ENCODE measurements at places on chromosomes 7 and 10.

DNA sequence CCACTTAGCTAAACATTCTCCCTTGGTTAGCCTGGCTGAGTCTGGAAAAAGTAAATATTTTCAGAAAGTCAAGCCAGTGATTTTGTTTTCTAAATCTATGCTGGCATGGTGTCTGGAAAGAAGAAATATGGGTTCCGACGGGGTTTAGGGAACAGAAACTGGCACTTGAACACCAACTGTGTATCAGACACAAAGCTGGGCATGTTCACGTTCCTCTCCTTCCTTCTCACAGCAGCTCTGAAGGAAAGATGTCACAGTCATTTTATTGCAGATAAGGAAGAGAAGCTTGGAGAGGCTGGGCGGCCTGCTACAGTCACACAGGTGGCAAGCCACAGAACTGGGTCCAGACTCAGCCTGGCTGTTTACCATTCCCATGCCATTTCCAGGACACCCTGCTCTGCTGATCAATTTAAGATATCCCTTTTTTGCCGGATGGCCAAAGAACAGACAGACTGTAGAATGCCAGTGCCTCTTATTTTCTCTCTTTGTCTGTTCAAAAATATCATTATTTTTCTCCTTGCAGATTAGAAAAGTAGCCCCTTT is 118.8 kb downstream of the HERPUD2 start:
- DNase-seq: no peak

DNA sequence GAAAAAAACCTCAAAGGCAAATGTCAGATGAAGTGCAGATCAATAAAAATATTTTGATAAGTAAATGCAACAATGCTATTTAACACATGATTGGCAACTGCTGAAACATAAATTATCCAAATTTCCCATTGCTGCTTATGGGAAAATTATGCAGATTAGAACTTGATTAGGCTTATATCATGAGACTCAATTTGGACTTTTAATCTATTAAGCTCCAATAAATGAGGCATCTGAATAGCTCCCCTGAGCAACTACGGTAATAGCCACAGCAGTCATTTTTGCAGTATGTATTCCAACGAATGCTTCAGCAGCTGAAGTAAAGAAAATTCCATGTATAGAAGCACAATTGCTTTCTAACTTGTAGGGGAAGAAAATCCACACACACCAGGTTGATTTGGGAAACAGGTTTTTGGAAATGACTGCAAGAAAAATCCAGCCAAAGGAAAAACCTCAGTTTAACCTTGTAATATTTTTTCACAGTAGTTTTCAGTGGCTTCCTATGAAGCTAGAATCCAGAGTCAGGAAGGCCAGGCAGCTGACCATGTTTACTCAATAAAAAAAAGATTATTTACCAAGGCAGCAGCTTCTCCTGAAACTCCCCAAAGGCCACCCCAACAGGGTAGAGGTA is 716.1 kb downstream of the KCNMA1 start:
- DNase-seq: no peak

- DNase-seq: no peak
These were observed 542.9 kb upstream of the GALNT17 start for GRCh38 chr7:70589010-70589409.

GRCh38 chr10:49138361-49138891 is 4.6 kb upstream of the FAM170B start:
- DNase-seq: no peak

DNA sequence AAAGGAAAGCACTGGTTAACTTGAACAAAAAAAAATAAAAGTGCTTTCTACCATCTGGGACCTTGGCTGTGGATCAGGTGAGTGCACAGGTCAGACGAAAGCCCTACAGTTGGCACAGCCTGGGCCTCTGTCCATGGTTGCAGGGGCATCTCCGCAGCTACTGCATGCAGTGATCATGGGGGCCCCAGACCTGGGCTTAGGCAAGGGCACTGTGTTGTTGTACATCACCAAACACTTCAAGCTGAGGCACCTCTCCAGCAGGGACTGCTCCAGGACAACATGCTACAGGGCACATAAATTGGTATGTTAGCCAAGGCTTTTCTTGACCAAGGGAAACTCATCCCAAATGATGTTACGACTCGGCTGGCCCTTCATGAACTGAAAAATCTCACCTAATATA is 23.5 kb downstream of the KLHL7 start:
- DNase-seq: no peak

GRCh38 chr10:71671994-71672946 is 47.3 kb downstream of the C10orf105 start:
- no peak for DNase-seq

DNA sequence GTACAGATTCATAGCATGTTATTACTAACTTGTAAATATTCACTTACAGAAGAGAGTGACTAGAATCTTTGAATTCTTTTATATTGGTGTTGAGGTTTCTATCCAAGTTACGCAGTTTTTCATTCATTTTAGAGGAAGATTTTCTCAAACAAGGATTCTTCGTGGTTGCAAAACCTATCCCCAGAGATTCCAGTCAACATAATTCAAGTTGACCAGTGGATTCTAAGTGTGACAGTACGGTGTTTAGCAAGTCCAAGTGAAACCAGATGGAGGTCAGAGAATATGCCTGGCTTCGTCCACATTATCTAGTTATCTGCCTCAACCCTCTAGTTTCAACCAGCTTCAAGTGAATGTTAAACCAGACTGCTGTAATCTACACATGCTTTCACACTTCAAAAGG is 131.9 kb downstream of the SDK1 start:
- no peak for DNase-seq

DNA sequence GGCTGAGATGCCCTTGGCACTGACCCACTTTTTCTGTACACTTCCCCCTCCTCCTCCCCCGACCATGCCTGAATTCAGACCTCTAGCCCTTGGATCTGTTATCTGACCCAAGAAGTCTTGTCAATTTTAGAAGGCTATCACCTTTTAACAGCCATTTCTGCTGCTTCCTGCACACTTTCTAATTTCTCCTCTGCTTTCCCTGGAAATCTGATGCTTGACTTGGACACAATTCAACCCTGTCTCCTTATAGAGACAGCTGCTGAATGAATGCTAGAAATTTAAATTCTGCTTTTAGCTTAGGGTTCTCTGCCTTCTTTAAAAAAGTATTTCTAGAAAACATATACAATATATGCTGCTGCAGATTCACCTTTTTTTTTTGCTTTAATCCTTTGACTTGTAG is 417.9 kb upstream of the KLF6 start:
- no peak for DNase-seq

DNA sequence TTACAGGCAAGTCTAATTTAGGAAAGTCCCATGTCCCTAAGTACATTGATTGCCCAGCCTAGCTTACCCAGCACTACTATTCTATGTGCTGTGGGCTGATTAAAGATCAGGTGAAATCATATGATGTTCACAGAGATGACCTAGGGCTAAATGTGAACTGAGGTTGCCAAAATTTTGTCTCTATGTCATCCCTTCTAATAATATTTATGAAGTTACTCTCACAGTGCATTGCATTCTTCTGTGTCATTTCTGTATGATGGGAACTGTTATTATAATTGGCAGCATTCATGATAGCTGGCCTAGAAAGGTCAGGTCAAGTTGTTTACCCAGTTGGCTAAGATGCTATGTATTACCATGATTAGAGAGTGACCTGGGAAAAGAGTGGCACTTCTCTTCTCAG is 2.8 kb upstream of the PDK4 start:
- no peak for DNase-seq

DNA sequence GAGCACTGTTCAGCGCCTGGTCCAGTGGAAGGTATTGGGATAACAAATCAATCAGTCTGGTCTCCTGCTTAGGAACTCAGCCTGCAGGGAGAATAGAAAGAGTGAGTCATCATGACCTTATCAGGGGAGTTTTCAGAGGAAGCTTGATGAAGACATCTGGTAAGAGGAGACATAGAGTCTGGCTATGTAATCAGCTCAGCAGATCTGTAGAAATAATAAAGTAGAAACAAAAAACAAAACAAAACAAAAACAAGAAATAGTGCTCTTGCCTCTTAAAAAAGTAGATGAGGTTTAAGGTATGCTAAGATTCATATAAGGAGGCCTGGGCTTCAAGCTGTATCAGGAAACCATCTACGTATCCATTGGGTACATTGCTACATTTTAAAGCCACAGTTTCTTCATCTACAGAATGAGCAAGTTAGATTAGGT is 14.4 kb downstream of the TAS2R41 start:
- DNase-seq: no peak

- DNase-seq: no peak
These were observed 69.7 kb downstream of the CD36 start for GRCh38 chr7:80708123-80708522.

DNA sequence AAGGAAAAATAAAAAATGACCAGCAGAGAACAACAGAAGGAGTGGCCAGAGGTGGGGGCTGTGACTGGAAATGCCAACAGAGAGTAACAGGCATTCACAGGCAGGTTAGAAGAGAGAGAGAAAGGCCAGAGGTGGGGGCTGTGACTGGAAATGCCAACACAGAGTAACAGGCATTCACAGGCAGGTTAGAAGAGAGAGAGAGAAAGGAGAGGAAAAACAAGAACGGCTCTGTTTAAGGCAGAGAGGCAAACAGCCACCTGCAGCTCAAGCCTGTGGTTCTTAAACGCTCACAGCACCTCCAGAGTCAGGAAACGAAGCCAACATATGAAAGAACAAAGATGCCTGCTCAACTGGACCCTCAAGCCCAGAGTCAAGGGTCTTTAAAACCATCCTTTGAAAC is 39.5 kb upstream of the DGKI start:
- no peak for DNase-seq

DNA sequence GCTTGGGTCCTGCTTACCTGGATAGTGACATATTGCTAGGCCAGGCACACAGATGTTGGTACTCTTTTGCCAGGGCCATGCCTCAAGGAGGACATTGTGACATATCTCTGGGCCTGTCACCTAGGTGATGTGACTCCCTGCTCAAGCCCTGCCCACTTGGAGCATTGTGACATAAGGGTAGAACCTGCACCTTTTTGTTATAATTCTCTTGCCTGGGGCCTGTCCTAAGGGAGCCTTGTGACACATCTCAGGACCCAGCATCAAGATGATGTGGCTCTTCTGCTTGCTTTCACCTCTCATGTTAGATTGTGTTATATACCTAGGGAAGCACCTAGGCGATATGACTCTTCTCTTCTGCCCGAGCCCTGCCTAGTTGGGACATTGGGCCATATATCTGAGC is 57.4 kb downstream of the ZNF736 start:
- no peak for DNase-seq

DNA sequence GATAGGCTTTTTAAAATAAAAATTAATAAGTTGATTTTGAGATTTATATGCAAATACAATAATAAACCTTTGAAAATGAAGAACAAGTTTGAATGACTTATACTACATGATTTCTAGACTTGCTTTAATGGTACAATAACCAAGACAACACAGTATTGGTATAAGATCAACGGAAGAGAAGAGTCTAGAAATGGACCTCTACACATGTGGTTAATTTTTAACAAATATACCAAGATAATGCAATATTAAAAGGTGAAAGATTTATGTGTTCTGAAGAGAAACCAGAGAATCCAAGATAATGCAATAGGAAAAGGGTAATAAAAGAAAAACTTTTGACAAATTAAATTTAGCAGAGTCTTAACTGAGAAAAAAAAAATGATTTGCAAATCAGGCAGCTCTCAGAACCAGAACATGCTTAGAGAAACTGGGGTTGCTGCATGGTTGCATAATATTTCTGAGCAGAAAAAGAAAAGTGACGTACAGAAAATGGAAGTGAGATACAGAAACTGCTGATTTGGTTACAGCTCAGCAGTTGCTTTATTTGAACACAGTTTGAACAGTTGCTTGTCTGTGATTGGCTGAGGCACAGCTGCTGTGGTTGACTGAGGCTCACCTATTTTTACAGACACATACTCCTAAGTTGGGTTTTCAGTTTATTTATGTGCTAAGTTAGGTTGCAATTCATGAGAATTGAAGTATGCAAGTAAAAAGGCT is 365.9 kb downstream of the CRPPA start:
- no peak for DNase-seq

GRCh38 chr10:99331207-99331803 is 2.1 kb downstream of the CNNM1 start:
- no peak for DNase-seq

DNA sequence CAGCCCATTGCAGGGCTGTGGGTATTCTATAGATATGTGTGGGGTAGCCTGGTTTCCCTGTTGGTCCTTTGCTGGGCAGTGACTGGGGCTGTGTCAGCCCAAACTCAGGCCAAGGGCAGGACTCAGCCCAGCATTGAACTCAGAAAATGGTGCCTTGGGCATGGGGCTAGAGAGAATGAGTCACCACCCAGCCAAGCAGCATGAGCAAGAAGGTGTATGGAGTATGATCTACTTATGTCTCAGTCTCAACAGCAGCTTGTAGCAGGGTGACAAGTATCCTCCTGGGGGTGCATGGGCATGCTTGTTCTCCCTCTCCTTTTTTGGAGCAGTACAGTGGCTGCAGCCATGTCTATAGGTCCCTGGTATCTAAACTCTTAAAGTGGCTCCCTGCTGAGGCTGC is 32.0 kb downstream of the STK31 start:
- DNase-seq: no peak

DNA sequence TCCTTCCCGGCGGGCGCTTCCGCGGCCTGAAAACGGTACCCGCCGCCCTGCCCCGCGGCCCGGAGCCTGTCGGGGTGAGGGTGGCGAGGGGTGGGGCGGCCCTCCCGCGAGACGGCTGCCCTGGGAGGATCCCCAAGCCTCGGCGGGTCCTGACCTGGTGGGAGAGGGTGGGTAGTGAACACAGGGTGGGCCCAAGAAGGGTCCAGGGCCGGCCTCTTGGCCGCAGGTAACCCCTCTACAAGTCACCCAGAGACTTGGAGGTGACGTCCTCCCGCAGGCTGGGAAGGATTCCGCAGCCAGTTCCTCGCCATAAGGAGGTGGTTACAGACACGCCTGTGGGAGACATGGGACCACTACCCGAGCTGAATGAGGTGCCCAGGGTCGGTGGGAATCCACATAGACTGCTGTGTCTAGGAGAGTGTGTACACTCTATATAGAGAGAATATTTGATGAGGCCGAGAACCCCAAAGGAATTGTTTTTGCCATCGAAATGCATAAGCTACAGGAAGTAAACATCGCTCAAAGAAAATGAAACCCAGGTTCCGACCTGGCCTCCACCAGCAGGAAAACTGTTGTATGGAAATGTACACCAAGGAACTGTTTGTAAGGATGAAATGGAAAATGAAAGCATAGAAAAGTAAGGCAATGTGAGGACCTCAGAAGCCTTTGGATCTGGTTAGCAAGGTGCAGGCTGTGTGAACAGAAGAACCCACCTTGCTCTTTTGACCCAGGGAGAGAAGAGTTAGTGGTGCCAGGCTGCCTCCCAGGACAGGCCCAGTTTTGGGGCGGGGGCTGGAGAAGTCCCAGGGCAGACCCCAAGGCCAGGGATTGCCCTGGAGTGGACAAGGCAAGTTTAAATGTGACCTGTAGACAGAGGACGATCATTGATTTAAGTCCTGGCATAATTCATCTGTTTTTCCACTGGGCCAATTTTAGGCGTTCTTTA is 659 bp downstream of the OPTN start:
- no peak for DNase-seq

DNA sequence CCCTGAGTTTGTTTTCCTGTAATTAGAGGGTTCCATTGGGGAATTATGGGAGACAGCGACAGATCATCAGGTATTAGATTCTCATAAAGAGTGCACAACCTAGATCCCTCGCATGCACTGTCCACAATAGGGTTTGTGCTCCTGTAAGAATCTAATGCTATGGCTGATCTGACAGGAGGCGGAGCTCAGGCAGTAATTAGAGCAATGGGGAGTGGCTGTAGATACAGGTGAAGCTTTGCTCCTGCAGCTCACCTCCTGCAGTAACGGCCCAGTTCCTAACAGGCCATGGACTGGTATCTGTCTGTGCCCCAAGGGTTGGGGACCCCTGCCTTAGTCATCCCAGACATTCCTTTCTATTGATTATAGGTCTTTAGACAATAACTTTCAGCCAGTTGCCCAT is 894 bp upstream of the ZSCAN21 start:
- no peak for DNase-seq
